NCI-H748 treated with DMSO at 0.1 percent for 48 hours (cell line): ENCODE measurements at places on chromosomes 3 and 15.

DNA sequence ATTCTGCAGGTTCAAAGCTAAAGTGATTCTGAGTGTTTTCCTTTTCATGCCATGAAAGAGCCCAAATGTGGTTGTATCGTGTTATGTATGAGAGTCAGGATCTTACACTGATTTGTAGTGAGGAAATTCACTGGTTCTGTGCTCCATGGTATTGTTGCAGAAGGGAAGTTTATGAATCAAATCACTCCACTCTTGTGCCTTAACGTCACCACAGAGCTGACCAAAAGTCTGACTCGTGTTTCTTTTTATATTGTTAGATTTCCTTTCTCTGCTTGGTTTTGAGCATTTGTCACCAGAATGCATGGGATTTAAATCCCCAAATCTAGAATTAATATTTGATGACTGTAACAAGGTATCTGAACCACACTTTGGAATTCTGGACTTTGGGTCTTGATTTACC is 29.1 kb upstream of the SLC30A4 start:
- no peak for DNase-seq

DNA sequence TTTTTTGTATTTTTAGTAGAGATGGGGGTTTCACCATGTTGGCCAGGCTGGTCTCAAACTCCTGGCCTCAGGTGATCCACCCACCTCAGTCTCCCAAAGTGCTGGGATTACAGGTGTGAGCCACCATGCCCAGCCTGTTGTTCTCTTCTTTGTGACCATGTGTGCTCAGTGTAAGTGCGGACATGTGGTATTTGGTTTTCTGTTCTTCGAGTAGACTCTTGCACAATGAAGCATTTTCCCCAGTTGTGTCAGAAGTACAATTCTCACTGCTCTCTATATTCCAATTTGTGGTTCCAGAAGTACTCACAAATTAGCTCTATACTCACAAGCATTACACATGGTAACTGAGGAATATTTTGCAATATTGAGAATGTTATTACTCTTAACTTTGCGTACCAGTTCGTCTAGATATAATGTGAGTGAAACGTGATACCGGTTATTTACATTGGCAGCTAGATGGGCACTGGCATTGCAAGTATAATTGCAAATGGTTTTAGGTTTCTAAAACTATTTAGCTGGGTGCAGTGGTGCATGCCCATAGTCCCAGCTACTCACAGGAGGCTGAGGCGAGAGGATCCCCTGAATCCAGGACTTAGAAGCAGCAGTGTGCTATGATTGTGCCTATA is 34.2 kb upstream of the MTMR14 start:
- DNase-seq, result no peak

- no peak for DNase-seq
These were observed 20.4 kb downstream of the SLC7A14 start for GRCh38 chr3:170565495-170565894.

DNA sequence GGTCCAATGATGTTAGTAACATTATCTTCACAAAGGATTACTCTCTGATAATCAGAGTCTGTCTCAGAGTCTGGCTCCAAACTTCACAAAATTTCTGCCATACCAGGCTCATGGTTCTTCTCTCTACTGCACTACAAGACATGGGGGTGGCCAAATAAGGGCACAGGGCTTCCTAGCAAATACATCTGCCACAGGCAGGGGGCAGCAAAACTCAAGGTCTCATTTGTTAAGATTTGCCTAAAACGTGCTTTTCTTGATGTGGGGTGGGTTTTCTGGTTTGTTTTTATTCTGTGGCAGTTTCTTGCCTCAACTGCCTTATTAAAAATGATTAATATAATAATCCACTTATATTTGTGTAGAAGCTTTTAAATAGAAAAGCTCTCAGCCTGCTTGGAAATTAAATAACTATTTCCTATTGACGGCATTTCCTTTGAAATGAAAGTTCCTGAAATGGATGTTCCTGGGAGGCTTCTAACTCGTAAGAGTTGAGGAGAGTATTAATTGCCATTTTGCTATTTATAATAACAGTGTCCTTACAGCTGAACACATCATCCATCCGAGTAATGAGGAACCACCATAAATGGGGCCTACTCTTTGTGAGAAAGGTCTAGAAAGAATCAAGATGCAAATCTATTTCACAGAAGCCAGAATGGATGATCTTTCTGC is 53.8 kb downstream of the SST start:
- DNase-seq, result no peak

DNA sequence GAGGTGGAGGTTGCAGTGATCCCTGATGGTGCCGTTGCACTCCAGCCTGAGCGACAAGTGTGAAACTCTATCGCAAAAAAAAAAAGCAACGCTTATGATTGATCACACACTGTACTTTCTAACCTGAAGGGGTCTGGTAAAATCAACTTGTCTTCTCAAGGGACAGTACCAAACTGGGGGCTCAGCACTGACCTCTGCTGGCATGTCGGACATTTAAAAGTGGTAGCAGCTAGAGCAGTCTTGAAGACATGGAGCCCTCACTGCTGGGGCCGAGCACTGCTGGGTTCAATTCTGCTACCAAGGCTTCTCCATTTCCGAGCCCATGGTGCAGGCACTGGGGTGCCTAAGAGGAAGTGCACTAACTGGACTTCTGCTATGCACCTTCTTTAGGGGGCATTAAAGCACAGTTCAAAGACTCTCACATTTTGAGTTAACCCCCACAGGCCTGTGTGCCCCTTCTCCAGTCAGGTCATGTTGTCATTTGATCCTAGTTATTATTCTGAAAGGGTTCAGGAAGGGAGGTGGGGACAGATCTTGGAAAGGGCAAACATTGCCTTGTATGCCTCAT is 26.4 kb upstream of the LAMP3 start:
- no peak for DNase-seq

- no peak for DNase-seq
These were observed 51.8 kb upstream of the PLXNA1 start for GRCh38 chr3:126930936-126931600.

DNA sequence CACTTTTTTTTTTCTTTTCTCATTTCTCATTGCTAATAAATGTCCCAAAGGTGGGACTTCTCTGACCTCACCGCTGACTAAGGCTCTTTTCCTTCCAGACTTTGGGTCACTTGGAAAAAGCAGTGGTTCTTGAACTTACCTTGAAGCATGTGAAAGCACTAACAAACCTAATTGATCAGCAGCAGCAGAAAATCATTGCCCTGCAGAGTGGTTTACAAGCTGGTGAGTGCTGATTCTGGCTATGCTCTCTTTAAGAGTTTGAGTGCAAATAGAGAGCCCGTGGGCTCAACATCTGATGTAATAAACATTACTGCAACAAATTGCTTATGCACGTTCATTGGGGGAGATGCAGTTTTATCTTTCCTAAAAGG is 2.0 kb downstream of the BHLHE40 start:
- DNase-seq, result no peak

- DNase-seq, result no peak
These were observed 108.3 kb downstream of the TFDP2 start for GRCh38 chr3:142040941-142041491.

DNA sequence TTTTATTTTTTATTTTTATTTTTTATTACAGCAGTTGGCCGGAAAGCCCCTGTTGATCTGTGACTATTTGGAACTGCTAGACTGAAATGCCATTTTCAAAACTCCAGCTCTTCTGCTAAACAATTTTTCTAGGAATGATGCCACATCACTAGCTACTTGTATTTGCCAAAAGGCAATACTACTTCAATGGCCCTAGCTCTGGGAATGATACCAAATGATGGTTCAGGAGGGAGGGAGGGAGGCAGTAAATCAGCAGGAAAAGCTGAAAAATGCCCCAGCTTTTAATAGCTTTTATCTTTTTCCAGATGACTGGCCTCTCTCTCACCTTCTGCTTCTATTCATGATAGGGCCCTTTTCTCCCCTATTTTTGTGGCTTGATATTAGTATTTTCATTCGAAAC is 2.6 kb upstream of the CHL1 start:
- no peak for DNase-seq

GRCh38 chr15:79004336-79004735 is 59.5 kb upstream of the CTSH start:
- DNase-seq, result no peak

DNA sequence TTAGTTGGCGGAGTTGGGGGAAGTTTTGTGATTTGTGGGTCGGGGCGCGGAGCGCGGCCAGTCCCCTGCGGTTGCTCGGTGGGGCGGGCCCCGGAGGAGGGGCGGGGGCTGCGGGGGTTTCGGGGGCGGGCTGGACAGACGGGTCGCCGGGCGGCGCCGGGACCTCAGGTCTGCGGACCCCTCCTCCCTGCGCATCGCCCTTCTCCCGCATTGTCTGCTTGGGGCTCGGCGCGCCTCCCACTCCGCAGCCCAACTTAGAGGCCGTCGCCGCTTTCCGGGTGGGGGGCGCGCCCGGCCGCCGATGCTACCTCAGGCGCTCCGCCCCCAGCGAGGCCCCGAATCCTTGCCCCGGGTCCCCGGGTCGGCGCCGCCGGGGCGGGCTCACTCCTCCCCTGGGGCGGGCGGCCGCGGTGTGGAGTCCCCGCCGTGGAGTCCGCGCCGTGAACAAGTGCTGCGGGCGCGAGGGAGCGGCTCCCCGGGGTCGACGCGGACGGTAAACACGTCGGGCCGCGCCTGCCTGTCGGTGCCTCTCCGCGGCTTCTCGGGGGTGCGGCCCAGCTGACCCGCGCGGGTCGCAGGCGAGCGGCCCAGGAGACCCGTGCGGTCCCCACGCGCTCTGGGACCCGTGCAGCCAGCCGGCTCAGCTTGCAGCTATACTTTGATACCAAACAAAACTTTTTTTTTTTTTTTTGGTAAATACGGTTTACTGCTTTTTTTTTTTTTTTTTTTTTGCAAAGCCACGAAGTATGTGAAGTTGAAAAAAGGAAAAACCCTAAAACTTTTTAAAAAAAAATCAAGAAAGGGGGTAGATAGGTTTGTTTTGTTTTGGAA is 624 bp downstream of the AKAP13 start:
- no peak for DNase-seq

DNA sequence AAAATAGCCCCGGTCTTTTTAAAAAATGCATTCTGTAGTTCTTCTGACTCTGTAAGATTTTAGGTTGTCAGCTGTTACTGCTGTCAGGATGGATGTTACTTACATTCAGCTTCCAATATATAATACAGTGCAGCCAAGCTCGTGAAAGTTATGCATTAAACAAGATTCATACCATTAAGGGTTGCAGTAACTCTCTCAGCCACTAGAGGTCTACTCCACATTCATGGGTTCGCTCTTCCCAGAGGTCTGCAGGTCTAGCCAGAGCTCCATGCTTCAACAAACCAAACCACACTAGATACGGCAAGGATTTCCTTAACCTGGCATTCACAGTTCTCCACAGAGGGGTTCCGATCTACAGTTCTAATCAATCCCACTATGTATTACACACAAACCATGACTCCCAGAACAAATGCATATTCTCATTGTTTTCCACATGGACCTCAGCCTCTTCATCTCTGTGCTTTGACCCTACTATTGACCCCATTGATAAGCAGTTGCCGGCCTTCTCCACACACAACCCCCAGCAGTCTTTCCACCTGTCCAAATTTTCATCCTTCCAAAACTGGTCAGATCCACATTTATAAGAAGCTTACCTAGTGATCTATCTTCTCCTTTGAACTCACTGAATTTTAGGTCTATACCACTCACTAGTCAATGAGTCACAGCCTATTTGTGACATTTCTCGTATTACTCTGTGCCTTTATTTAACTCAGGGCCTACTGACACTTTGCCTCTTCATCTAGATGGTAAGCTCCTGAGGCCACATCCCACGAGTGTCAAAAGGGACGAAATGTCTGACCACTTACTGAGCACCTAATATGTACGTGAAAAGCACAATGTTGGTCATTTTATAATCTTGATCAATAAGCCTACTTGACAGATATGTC is 33.7 kb downstream of the RORA start:
- no peak for DNase-seq

- DNase-seq, result no peak
These were observed 226.0 kb downstream of the KLF13 start for GRCh38 chr15:31552482-31553099.

GRCh38 chr15:66701422-66702034 is 508 bp upstream of the SMAD6 start:
- DNase-seq, result no peak

GRCh38 chr3:40262331-40262730 is 47.2 kb upstream of the EIF1B start:
- no peak for DNase-seq

- no peak for DNase-seq
These were observed 11.8 kb downstream of the CYFIP1 start for GRCh38 chr15:22968366-22968765.
